ENCODE measurements at places on chromosomes 7 and 10.

- no peak for DNase-seq
Measured at GRCh38 chr7:132276234-132276630, 300.0 kb downstream of the PLXNA4 start.

DNA sequence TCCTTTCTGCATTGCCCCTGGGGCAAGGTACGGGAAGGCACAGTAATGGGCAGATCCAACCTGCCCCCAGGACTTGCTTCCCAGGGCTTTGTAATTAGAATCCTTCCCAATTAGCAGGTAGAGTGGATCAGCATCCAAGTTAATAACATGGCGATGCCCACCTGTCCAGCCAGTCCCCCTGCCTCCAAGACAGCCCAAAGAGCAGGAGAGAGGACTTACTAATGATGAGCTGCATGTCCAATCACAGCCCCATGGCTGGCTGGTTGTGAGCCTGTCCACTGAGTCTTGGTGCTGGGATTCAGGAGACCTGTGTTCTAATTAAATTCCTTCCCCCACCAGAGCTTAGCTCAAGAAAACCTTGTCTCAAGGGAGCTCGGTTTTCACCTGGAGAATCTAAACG is 49.0 kb downstream of the RPS24 start:
- no peak for DNase-seq

GRCh38 chr7:73976761-73977618 is 51.0 kb upstream of the ELN start:
- DNase-seq: no peak

GRCh38 chr10:110415809-110416208 is 81.9 kb upstream of the DUSP5 start:
- DNase-seq: peak; percentile 27

GRCh38 chr7:47715631-47716068 is 133.7 kb upstream of the TNS3 start:
- no peak for DNase-seq

DNA sequence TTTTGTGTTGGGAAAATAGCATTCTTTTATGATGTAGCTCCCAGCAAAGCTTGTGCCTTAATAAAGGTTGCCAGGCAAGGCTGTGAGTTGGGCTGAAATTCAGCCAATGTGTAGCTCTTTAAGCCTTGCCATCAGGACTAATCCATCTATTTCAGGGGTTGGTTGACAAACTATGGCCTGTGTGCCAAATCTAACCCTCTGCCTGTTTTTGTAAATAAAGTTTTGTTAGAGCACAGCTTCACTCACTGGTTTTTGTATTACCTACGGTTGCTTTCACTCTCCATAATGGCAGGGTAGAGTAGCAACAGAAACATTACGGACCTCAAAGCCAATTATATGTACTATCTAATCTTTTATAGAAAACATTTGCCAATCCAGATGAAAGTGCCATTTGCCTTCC is 638.1 kb upstream of the POT1 start:
- no peak for DNase-seq

DNA sequence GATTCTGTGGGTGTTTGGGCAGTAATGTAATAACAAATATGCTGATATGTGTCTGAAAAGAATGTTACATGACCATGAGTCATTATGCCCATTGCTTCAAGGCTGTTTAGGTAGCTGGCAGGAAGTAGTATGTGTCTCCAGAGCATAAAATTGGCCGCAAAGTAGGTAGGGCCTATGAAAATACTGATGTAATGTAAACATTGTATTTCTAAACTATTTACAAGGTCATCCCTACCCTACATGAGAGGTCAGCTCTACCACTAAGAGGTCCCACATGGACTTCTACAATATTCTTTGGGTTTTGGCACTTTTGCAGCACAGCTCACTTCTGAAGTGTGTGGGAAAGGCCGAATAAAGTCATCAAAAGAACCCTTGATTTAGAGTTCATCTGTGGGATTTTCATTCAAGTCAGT is 301.9 kb downstream of the AHR start:
- no peak for DNase-seq

GRCh38 chr7:5557920-5558401 is 134.3 kb upstream of the TNRC18 start:
- peak; percentile 16 for DNase-seq

GRCh38 chr10:24240041-24240751 is 31.3 kb downstream of the KIAA1217 start:
- DNase-seq: no peak

DNA sequence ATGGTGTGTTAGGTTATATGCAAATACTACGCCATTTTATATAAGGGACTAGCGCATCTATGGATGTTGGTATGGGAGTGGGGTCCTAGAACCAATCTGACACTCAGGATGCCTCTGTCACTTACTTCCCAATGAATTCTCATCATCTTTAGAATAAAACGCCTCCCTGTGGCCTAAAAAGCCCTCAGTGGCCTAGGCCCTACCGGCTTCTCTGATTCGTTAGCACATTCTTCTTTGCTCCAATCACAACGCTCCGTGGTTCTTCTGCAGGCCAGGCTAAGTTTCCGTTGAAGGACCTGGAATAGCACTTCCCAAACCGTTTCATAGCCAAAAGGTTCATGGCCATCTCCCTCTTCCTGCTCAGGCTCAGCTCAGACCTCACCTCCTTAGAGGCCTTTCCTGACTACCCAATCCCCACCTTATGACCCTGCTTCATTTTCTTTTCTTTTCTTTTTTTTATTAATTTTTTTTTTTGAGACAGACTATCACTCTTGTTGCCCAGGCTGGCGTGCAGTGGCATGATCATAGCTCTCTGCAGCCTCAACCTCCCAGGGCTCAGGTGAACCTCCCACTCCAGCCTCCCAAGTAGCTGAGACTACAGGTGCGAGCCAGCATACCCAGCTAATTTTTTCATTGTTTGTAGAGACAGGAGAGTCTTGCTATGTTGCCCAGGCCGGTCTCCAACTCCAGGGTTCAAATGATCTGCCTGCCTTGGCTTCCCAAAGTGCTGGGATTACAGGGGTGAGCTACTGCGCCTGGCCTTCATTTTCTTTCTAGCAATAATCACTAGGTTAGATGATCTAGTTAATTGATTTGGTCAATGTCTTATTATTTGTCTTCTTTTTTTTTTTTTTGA is 24.5 kb upstream of the YWHAG start:
- no peak for DNase-seq

DNA sequence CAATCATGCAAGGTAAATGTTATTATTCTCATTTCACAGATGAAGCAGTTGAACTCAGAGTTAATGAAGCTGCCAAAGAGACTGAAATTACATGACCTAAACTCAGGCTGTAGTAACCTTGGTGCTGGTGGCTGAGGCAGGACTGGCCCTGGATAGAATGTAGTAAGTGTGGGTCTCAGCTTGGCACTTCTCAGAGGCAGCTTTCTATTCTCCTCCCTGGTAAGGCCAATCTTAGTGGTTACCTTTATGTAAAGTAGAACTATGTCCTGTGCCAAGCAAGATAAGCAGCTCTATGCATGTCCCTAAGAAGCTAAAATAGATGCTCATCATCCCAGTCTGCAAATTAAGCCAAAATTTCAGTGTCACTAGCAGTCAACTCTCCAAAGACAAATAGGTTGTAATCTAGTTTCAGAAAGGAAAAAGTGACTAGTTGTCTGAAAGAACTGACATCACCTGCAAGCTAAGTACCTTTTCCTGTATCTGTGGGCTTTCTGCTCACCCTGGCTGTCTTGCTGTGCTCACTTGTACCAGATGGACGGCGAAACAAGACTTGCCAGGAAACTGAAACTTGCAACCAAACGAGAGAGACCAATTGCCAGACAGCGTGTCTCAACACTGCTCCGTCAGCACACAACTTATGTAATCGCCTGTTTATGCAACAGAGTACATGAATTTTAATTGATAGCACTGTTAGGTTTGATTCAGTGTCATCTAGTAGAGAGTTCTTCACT is 43.7 kb downstream of the CH25H start:
- DNase-seq: peak; percentile 81
